ENCODE measurements at places on chromosomes 4 and X.
A peak's percentile ranks its signal among the peaks of the same experiment; 100 is the strongest.

GRCh38 chrX:106177982-106178321, 9.8 kb downstream of the PWWP3B start:
- no peak for DNase-seq

- DNase-seq, result peak; percentile 44
Observed at GRCh38 chrX:40468033-40468846, 112.5 kb upstream of the ATP6AP2 start.

- no peak for DNase-seq
Observed at GRCh38 chrX:37603938-37604409, 32.5 kb downstream of the LANCL3 start.

DNA sequence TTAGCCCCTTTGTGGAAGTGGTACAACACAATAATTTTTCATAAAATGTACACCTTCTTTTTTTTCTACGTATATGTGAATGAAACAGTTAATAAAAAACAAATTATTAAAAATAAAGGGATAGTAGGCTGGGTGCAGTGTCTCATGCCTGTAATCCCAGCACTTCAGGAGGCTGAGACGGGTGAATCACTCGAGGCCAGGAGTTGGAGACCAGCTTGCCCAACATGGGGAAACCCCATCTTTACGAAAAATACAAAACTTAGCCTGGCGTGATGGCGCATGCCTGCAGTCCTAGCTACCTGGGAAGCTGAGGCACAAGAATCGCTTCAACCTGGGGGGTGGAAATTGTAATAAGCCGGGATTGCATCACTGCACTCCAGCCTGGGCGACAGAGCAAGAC, 244.9 kb downstream of the RAPGEF2 start:
- DNase-seq, result no peak

GRCh38 chr4:128782076-128782715, 27.3 kb upstream of the JADE1 start:
- peak; percentile 50 for DNase-seq

GRCh38 chrX:5823903-5824302, 404.8 kb downstream of the NLGN4X start:
- DNase-seq, result no peak

GRCh38 chr4:39278476-39278875, 87.7 kb downstream of the RFC1 start:
- no peak for DNase-seq

GRCh38 chrX:1387141-1387776, 4.7 kb downstream of the SLC25A6 start:
- DNase-seq, result no peak

- DNase-seq, result no peak
Observed at GRCh38 chr4:116197317-116197809, 888.0 kb downstream of the TRAM1L1 start.

GRCh38 chr4:176793060-176793605, 411 bp upstream of the VEGFC start:
- DNase-seq, result no peak

- DNase-seq, result no peak
Observed at GRCh38 chr4:87853108-87853507, 20.3 kb downstream of the MEPE start.

GRCh38 chr4:88583631-88584470, 8.4 kb upstream of the HERC3 start:
- no peak for DNase-seq

GRCh38 chr4:183962419-183962818, 57.3 kb downstream of the STOX2 start:
- no peak for DNase-seq

DNA sequence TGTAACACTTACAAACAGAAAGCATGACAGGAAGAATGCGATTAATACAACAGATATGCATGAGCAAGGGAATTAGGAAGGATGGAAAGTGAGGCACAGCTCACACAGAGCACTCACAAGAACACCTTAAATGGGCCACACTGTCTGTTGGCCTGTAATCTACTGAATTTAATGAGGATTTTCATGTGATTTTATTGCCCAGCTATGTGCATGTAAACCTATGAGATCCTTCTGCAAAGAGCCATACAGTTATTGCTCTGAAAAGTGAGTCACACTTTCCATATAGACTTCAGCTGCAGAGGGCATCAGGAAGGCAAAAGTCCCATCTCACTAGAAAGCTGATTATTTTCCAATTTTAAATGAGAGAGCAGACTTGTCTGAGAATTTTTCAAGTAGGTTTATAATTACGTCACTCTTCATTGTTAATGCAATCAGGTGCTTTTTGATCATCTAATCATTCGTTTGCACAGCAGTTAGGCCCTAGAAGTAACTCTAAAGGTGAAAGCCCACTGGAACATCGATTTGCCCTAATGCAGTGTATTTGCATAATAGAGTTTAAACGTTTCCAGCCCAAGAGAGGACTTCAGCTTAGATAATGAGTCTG, 832.7 kb upstream of the INTU start:
- DNase-seq, result no peak

DNA sequence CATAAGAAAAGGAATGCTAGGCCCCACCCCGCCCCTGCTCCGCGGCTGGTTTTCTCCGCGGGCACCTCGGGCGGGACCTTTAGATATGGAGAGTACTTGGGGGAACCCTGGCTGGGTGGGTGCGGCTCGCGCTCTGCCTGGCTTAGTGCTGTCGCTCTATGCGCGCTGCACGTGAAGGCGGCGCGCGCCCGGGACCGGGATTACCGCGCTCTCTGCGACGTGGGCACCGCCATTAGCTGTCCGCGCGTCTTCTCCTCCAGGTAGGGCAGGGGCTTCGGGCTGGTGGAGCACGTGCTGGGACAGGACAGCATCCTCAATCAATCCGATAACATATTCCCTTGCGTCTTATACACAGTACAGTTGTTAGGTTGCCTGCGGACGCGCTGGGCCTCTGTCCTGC, 56.0 kb downstream of the MAGEB10 start:
- no peak for DNase-seq

DNA sequence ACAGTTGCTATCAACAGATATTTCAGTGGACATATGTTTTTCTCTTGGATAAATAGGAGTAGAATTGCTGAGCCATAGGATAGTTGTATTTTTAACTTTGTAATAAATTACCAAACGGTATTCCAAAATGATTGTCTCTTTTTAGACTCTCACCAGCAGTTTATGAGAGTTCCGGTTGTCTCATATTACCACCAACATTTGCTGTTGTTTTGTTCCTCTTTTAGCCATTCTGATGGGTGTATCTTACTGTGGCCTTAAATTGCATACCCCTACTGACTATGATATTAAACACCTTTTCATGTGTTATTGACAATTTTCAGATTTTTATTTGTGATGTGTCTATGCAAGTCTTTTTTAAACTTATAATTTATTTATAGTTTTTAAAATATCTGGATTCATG, 39.7 kb downstream of the SNX25 start:
- DNase-seq, result no peak

DNA sequence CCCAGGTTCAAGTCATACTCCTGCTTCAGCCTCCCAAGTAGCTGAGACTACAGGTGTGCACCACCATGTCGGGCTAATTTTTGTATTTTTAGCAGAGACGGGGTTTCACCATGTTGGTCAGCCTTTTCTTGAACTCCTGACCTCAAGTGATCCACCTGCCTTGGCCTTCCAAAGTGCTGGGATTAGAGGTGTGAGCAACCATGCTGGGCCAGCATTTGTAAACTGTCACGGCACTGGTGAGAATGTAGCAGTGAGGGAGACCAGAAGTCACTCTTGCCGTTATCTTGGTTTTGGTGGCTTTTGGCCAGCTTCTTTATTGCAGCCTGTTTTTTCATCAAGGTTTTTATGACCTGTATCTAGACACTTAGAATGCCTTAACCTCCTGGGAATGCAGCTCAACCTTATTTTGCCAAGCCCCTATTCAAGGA, 22.4 kb downstream of the PCDH18 start:
- no peak for DNase-seq

DNA sequence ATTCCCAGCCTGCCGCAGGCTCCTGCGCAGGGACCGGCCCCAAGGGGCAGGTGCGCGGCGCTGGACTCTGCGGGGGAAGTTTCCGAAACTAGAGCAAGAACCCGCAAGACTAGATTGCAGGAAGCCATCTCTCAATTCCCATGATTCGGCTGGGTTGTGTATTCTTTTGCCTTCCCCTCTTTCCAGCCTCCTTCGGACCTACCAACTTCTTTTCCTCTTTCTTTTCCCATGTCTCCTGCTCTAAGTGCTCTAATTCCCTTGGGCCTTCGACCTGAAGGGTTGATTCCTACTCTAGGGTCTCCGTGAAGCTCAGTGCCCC, 645 bp upstream of the OPHN1 start:
- DNase-seq, result no peak

DNA sequence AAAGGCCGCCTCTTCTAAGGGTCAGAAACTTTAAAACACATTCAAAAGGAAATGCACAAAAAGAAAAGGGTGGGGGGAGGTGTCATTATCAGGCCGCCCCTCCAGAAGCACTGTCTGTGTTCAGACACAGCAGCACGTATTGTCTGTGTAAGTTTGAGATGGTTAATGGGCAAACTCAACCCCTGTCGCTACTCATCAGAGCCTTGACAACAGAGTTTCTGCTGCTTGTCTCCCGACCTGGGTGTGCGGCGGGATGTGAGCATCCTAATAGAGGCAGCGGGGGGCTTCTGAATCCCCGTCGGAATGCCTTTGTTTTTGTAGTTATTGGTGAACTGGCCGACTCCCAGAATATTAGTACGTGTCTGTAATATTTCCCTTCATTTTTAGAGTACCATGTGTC, 158.9 kb downstream of the DCTD start:
- no peak for DNase-seq

DNA sequence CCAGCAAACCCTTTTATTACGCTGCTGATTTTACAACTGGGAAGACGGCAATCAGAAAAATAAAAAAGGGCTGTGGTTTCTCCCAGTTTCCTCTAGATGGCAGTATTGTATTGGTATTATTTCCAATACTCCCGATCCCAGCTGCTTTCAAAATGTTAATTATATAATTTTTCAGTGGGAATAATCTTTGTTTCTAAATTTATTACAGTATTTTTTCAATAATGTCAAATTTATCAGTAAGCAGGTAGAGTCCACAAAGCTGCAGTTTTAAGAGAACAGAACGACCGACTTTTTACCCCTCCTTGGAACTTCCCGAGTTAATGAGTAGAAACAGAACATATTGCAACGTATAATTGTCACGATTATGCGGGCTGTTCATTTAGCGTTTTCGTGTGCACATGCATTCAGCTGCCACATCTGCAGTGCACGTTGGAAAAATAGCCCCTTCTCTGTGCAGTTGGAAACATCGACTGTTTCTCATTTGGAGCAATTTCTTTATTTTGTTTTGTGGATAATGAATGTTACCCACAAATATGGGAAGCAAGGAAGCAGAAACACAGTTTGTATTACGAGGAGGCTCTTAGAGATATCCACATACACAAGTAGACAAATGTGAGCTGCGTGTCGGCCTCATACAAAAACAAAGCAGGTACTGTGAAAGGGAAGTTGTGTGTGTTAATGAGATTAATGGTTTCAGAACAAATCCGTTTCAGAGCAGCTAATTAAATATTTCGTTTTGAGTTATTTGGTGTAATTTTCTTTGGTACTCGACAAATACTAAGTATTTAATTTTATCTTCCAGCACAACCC, 188.0 kb downstream of the STIM2 start:
- DNase-seq, result no peak

GRCh38 chr4:94534401-94535312, 82.9 kb downstream of the PDLIM5 start:
- DNase-seq, result no peak

DNA sequence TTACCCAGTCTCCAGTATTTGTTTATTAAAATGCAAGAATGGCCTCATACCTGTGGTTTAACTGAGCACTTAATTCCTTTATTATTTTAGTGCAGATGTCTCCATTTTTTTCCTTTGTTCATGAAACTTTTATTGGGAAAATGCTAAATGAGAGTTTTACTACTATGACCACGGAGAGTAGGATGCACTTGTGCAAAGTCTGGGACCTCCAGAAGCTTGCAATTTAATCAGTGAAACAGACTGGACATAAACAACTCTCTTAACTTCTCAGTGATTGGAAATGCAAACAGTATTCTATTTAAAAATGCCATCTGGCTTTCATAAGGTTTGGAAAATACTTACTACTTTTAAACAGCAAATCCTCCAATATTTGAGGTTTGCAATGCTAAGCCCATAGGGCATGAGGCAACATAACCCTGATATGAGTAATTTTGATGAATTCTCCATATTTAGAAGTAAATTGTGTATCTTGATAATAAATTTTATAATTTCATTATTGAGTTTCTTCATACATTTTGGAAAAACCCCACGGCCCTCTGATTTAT, 718.7 kb upstream of the MAGEB2 start:
- no peak for DNase-seq

DNA sequence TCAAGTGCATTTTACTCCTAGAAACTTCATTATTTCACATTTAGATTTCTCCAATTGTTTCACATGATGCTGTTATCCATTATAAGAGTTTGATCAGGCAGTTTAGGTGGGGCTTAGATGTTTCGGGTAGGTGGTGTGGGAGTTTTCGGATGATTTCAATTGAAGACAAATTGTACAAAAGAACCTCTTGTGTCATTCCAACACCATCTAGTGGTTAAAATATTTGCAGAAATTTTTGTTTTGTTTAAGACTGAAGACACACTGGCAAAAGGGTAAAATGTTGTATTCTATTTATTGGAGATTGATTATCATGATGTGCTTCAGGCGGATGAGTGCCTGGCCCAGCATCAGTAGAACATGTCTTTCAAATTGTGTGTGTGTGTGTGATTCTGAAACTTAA, 212.7 kb downstream of the SH3BGRL start:
- no peak for DNase-seq

DNA sequence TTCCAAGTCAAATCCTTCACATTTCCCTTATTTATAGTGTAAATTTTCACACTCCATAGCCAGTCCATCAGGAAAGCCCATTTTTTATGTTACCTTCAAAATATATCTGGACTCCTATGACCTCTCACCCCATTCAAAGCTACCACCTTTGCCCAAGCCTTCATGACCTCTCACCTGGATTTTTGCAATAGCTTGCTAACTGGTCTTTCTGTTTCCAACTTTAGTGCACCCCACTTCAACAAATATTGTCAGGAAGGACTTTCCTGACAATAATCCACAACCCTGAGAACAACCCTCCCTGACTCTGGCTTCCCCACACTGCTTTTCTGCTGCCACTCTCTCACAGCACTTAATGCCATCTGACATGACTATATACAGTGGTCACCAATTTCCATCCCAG, 33.4 kb downstream of the ASIC5 start:
- DNase-seq, result no peak

GRCh38 chrX:122517786-122518185, 666.3 kb upstream of the GRIA3 start:
- DNase-seq, result no peak

DNA sequence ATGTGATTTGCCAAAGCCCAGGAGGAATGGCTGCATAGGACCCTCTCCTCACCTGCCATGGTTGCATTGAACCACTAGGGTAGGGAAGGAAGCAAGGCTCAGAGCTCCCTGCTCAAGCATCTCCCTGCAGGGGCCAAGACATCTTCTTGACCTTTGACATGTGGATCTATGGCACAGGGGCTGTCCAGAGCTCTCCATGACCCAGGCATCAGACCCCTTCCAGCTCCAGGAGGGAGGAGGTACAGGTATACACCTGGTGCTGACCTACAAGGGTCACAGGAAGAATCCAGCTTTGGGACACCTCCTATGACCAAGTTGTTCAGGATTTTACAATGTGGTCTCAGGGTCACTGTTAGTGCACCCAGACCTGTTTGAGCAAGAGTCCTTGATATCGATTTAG, 23.2 kb upstream of the ASMTL start:
- DNase-seq, result no peak

Measured in CD4-positive, alpha-beta T cell treated with Interferon gamma for 1 hour (primary cell).